ENCODE measurements at places on chromosomes 3 and 15. TPM values are rescaled to one million over a fixed set of nuclear protein-coding genes. Genes with fewer than 3 reads are reported as not detected.

GRCh38 chr3:132749786-132750185 is 27.6 kb upstream of the NPHP3 start:
- ATAC-seq: no peak

DNA sequence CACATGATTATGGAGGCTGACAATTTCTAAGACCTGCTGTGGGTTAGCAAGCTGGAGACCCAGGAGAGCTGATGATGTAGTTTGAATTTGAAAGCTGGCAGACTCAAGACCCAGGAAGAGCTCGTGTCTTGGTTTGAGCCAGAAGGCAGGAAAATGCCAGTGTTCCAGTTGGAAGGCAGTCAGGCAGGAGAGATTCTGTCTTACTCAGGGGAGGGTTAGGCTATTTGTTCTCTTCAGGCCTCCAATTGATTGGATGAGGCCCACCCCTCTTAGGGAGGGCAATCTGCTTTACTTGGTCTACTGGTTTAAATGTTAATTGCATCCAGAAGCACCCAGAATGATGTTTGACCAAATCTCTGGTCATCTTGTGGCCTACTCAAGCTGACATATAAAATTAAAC is 40.4 kb upstream of the IGF2BP2 start:
- no peak for ATAC-seq

GRCh38 chr15:64351265-64351664 is 4.7 kb downstream of the CSNK1G1 start:
- ATAC-seq: no peak

DNA sequence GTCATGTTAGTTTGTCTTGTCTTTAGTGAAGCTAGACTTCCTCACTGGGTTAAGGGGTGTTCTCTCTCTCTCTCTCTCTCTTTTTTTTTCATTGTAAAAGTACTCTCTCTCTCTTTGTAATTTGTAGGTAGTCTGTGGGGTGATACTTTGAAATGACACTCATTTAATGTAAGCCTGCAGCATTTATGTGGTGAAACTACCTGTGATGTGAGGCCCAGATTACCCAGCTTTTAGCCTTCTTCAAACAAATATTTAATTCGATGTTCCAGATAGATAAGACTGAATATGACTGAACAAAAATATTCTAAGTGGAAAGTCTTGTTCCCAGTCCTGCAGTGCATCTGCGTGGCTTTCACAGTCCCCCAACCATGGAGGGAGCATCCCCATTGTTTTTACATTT is 49.7 kb downstream of the SQOR start:
- ATAC-seq: no peak

DNA sequence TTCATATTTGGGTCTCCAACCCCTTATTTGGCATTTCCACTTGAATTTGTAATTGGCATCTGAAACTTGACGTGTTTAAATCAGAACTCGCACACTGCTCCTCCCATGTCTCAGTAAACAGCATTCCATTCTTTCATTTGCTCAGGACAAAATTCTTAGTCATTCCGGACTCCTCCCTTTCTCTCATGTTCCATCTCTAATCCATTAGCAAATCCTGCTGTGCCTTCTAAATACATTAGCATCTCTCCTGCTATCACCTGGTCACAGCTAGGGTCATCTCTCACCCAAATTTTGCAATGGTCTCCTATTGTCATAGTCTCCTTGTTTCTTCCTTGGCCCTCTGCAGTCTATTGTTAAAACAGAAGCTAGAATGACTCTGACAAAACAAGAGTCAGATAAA is 119.9 kb upstream of the CADPS start:
- ATAC-seq: no peak

DNA sequence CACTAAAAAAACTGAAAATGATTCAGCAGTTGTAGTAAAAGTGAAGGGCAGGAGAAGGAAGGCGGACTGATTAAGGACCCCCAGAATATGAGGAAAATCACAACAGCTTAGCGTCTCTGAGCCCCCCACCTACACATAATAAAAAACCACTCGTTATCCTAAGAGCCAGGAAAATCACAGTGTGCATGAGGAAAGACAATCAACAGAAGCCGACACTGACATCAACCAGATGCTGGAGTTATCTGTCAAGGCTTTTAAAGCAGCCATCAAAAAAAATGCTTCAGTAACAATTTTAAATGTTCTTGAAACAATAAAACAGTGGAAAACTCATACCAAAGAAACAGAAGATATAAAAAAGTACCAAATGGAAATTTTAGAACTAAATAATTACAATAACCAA is 9.7 kb upstream of the CXCR6 start:
- ATAC-seq: no peak

DNA sequence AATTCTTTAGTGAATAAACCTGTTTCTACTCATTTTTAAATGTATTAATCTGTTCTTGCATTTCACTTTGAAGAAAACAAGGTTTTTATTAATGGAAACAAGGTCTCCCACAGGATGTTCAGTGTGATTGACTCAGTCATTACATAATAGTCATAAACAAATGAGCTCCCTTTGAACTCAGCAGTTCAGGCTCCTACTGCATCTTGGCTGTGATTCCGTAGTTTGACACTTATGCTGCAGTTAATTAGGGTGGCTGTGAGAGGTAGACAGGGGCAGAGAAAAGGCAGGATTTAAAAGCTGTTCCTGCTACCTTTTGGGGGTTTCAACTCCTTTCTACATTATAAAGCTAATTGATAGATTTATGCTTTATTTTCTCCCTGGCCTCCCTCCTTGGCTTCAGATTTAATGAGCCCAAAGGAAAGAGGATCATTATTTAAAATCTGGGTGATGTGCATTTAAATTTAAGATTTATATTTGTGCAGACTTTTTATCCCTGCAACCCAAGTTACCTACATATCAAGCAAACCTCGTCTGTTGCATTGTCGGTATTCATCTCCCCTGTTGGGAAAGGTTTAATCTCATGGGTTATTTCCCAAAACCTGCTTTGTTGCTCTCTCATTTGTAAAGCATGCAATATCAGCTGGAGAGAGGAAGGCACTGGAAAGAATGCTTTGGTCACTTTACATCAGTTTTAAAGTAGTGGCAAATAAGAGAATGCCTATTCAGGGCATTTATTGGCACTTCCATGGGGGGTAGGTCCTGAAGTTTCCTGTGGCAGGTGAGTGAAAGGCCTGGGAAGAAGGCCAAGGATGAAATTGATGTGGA is 345.0 kb upstream of the NR2E3 start:
- ATAC-seq: peak; percentile 51

DNA sequence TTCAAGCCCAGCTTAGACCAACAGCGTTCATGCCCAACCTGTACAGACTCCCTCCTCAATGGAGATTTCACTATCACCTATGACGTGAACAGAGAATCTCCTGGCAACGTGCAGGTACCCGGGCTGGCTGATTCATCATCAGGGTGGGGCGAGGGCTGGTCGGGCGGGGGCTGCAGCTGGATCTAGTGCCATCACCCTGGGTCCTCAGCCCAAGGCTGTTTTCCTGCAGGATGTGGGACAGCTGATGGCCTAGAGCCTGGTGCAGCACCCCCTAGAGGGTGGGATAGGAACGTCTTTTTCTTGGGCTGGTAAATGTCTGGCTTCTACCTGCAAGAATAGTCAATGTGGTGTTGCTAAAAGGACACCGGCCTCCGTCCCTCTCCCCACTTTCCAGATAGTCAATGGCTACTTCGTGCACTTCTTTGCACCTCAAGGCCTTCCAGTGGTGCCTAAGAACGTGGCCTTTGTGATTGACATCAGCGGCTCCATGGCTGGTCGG is 4.4 kb downstream of the ITIH3 start:
- ATAC-seq: peak; percentile 38

DNA sequence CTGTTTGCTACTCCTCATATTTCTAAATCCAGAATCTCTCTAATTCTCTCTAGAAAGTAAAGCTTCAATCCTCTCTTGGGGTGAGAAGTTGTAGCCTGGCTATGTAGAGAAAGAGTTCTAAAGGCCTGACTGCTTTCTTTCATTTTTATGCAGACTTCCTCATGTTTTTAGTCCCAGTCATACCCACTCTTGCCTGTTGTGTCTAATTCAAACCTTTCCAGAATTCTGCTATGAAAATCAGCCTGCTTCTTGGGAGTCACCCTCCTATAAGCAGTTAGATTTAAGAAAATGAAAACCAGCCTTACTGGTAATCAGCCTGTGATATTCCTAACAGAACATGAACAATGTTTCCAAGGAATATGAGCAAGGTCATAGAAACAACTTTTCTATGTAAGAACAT is 14.8 kb upstream of the ZNF639 start:
- ATAC-seq: no peak

DNA sequence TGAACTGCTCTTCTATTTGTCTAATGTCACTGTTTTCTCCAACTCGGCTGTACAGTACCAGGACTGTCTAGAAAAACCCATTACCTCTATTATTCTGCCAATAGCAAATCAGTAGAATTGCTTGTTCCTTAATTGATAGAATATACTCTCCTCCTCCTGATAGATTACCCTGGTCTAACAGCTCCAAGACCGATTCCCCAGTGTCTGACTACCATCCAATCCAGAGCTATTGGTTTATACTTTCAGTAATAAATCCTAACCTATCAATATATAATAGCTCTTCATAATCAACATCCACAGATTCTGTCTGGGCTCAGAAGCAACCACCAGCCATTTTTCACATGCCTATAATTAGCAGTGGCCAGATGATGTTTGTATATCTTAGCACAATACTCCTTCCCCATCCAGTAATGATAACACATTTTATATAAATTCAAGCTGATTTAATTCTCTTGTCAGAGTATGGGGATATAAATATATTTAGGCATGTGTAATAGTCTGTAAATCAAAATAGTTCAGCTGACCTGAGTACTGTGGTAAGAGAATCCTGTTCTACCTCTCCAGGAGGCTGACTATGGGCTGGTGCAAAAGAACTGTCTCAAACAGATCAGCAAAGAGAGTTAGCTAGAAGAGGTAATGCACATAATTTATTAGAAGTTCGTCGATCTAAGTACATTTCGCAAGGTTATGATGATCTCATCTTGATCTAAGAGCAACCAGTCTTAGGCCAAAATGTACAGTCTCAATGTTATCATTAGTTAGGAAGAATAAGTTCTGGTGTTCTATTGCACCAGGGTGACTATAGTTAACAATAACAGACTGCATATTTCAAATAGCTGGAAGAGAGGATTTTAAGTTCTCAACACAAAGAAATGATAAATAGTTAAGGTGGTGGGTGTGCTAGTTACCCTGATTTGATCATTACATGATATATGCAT is 193.4 kb downstream of the SHOX2 start:
- no peak for ATAC-seq

DNA sequence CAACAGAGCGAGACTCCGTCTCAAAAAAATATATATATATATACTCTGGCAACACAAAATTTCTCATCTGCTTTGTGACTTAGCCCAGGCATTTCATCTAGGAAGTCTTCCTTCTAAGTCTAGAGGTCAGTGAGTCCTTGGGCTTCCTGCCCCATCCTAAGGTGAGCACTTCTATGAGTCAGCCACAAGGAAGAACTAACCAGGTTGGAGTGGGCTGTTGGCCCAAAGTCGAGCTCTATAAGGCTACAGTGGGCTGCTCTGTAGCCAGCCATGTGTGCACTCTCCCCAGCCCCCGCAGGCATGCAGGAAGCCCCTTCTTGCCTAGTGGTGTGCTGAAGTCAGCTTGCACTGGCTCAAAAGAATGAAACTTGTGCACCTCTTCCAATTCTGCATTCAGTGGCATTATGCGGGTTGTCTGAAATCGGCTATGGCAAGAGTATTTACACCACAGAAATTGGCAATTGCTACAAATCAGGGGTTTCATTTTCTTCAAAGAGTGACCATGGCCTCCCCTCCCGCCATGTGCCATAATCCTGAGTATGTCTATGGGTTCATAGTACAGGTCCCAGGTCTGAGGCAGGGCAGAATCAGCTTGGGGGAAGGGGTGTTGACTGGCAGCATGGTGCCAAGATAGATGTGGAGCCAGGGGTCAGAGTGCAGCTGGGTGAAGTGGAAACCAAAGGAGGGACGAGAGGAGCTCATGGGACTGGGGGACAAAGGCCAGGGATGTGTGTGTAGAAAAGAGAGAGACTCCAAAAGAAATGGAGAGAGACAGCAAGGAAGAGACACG is 22.0 kb upstream of the LOXL1 start:
- ATAC-seq: no peak

DNA sequence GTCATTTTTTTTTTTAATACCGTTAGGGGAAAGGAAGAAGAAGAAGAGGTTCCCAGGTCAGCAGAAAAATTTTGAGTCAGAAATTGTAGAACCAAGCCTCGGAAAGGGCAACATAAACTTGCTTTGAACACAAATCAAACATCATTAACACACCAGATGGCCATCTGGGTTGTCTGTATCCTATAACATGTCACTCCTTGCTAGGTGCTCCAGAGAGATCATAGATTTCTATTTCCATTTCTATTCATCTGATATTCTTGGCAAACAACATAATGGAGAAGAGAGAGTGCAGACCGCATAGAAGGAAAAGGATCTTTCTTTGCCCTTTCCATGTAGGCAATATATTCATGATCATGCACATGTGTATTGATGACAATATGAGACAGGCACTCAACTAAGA is 129.5 kb upstream of the STT3B start:
- no peak for ATAC-seq

DNA sequence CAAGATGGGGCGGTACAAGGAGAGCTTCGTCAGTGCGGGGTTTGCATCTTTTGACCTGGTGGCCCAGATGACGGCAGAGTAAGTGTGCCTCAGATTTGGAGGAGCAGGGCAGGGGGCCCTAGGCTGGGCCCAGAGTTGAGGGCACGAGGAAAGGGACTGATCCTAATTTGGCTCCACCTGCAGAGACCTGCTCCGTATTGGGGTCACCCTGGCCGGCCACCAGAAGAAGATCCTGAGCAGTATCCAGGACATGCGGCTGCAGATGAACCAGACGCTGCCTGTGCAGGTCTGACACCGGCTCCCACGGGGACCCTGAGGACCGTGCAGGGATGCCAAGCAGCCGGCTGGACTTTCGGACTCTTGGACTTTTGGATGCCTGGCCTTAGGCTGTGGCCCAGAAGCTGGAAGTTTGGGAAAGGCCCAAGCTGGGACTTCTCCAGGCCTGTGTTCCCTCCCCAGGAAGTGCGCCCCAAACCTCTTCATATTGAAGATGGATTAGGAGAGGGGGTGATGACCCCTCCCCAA is 19.8 kb downstream of the EPHB3 start:
- no peak for ATAC-seq

GRCh38 chr3:131541288-131541687 is 38.5 kb upstream of the MRPL3 start:
- no peak for ATAC-seq

- peak; percentile 48 for ATAC-seq
These were observed 63.6 kb downstream of the OSBPL10 start for GRCh38 chr3:31917303-31918005.

The CFAP100 gene
- total RNA-seq: not detected

The SAMMSON gene
- total RNA-seq: not detected

The ANKRD63 gene
- total RNA-seq: not detected

The CPOX gene
- total RNA-seq: 15.4 TPM

The ALDH1A3 gene
- total RNA-seq: 15.7 TPM

The NKIRAS1 gene
- total RNA-seq: 4.1 TPM
